ENCODE measurements at places on chromosomes 7 and 10.
A peak's percentile ranks its signal among the peaks of the same experiment; 100 is the strongest.

DNA sequence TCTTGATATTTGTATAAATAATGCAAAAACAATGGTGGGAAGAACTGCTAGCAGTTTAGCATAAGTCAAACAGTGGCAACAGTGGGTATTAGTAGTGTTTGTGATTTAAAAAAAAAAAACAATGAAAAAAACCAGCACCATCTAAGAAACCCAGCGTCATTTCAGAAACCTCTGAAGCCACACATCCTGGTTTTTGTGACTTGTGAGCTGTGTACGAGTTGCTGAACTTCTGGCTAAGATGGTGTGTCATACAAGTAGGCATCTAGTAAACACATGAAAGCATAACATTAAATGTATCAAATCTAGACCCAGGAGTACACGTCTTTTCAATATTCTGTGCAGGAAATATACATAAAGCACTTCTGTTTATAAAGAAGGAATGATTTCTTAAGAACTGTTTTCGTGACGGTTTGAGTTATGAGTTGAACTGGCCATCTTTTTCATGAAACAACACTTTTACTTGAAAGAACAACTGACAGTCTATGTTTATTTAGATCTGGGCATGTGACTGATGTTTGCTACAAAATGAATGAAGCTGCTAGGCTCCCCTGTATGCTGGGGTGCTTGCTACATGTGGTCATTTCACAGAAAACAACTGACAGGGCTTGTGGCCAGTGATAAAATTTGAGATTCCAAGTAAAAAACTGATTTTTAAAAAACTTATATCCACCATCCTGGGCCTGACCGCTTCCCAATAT, 143.5 kb downstream of the PIP4K2A start:
- no peak for DNase-seq

DNA sequence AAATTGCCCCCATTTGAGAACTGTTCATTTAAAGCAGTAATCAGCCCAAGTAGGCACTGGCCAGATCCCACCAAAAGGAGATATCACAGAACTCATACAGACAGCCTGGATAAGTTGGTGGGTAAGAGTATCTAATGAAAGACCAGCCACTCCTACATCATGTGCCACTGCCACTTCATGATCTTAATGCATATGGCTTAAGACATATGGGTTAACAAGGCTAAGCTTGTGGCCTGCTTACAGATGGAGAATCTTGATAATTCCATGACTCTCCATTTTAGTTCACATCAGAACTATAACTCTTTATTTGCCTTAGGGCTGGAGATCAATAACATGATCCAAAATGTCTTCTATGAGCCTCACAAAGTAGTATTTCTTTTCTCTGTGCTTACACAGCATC, 6.8 kb upstream of the IFIT1B start:
- DNase-seq, result no peak

DNA sequence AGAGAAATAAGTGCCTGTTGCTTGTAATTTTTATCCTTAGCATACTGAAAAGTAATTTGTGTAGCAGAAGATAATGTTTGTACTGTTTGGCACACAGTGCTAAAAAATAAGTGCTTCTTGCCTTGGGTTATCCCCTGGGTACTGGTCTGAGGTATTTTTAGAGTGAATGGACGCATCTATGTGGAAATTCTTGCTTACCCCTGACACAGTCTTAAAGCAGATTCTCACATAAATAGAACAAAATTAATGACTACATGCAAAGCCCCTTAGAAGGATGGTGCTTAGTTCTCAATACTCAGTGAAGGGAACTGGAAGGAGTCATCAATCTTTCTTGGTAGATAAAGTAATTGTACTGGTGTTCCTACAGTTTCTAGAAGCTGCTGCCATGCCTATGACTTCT, 548.6 kb downstream of the ARL4A start:
- DNase-seq, result no peak

DNA sequence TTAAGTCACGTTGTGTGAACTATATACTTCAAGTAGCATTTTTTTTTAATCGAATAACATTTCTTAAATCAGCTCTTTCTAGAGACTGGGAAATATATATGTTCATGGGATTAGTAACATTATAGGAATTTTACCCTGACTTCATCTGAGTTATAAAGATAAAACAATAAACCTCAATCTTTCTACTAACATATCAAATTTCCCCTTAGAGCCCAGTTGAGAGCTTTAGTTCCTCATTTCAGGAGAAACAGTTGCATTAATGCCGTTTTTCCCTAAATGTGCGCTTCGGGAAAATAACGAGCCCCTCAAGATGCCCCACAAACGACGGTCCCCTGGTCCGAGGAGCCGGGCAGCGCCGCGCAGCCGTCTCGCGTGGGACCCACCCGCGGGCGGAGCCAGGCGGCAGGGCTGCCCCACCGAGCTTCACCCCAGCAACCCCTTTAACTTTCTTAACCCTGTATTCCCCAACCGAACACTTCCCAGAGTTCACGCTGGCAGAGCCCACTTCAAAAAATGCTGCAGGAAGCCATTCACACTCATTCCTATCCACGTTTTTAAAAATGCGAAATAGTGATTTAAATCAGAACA, 152.5 kb upstream of the YAE1 start:
- DNase-seq, result peak; percentile 51

DNA sequence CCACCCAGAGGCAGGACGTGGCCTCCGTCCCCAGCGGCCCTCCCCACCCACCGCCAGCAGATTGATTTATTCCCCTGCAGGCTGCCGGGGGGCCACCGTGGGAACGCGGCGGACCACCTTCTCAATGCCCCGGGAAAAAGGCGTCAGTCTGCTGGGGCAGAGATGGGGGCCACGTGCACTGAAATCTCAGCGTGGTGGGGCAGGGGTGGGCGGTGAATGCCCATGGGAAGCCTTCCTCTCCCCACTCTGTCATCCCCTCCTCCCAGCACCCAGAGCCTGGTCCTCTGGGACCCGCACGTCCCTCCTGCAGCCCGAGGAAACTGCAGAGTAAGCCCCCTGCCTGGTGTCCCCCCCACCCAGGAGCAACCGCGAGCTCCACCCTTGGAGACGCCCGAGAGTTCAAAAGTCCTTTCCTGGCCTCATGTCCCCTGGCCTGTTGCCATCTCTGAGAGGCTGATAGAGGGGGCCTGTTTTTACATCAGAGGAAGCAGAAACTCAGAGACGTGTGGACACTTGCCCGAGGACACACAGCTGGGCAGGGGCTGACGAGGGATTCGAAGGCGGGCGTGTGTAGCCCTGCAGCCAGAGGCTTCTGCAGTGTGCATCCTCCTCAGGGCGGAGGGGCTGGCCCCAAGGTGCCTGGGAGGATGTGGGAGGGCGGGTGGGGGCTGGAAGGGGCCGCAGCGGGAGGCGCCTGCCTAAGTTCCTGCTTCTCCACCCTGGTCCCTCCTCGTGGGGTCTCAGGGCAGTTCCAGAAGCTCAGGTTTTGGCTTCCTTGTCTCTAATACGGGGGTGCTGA, 21.8 kb downstream of the UNCX start:
- peak; percentile 46 for DNase-seq

DNA sequence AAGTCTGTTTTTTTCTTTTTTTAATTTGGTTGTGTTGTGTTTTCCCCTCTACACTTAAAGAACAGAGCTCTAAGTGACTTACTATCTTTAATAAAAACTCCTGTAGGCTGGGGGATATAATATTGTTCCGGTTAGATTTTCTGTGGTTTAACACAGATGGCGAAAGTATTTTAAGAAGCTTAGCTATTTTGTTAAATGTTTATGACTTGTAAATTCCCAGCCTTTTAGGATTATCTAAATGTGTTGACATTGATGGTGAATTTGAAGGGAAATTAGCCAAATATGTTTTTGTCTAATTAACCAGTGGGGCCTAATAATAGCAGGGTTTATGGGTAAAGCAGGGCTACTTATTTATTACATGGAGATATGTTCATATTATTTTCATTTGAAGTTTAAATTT, 538.5 kb downstream of the INHBA start:
- no peak for DNase-seq

DNA sequence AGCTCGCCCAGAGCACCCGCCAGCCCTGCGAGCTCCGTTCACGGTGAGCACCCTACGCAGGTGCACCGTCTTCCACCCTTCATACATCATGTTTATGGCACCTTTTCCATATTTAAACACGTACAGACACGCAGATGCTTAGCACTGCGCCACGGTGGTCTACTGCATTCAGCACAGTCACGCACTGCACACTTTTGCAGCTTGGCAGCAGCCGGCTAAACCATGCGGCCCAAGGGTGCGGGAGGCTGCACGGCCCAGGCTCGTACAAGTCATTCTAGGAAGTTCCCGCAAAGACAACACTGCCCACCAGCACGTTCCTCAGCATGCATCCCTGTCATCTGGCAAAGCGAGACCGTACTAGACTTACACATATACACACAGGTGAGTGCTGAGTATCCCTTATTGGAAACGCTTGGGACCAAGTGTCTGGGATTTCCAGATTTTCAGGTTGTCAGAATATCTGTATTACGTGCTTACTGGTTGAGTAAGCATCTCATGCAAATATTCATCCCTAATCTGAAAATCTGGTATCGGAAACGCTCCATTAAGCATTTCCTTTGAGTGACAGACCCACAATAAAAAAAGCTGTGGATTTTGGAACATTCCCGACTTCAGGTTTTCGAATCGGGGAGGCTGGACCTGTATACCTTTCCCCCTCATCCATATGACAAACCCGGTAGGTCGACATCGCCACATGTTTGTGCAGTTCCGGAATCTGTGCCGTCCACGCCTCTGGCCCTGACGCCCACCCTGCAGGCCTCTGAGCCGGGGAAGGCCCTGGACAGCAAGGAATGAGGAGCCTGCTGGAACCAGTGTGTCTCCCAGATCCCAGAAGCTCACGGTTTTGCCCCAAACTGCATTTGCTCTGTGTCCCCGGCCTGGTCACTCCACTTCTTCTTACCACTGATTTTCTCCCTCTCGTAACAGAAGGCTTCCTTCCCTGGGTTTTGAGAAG, 222.2 kb downstream of the ELFN1 start:
- DNase-seq, result no peak

GRCh38 chr10:2882628-2883027, 184.7 kb upstream of the PFKP start:
- DNase-seq, result peak; percentile 21

DNA sequence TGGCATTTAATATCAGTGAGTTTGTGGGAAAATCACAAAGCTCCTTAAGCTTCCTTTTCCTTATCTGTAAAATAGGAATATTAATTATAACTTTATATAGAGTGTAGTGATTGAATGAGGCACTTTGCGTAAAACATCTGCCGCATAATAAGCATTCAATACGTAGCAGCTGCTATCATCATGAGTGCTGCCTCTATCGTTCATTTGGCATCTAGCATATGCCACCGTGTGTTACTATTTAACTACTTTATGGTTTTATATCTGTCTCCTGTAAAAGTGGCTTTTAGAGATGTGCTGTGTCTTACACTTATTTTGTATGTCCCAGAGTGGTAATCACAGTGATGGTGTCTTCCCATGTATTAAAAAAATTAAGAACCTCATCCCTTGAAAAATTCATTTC, 729.6 kb downstream of the SORCS3 start:
- no peak for DNase-seq

- DNase-seq, result no peak
Measured at GRCh38 chr10:122531261-122531660, 29.3 kb upstream of the DMBT1 start.

DNA sequence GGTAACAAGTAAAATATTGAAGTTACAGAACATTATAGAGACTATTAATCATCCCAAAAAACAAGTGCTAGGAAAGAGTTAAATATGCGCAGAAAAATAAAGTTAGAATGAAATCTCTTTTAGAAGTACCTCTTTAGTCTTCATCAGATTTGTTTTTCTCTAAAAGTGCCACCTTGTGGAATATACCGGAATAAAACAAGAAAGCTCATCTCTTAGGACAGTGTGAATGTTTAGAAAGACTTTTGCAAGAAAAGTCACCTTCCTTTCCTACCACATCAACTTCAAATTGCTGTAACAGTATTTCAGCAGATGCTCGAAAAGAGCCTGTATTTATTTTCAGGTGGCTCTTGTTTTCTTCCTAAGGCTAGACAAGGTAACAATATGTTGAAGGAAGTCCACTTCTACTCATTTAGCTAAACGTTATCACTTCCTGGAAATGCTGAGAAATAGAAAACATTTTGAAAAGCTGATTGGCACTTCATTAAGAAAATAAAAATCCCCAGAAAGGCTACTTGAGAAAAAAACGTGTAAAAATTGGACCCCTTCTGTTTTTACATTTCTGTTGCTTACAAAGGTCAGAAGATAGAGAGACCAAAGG, 19.8 kb upstream of the FAM133B start:
- DNase-seq, result peak; percentile 20

DNA sequence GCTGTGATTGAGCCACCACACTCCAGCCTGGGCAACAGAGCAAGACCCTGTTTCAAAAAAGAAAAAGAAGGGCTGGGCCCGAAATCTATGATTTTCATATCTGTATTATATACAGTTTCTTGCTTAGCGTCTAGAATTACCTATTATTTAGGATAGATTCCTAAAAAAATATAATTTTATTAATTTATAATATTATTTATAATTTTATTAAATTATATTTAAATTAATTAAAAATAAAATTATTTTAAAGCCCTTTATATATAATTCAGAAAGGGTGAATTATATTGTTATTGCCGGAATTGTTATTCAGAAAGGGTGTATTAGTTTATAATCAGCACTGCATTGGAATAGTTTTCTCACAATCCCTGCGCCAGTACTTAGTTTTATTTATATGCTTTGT, 14.5 kb downstream of the PPP1R9A start:
- DNase-seq, result no peak

GRCh38 chr7:30657131-30657530, 25.1 kb downstream of the CRHR2 start:
- no peak for DNase-seq

DNA sequence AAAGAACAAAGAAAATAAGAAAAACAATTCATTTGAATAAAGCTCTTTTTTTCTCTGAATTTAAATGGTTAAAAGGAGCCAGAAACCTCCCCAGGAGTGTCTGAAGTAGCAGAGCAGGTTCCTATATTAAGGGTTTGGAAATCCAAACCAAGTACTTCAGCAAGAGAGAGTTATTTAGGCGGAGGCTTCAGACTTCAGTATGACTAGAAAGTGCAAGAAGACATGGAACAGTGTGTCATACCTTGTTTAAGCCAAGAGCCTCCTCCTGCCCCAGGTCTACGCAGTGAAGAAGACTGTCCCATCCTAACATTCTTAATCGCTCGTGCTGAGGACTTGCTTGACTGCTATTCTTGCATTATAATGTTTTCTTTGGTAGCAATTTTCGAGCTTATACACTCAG, 51.3 kb downstream of the ODAD2 start:
- no peak for DNase-seq

GRCh38 chr7:73895626-73896025, 34.7 kb downstream of the TMEM270 start:
- no peak for DNase-seq

DNA sequence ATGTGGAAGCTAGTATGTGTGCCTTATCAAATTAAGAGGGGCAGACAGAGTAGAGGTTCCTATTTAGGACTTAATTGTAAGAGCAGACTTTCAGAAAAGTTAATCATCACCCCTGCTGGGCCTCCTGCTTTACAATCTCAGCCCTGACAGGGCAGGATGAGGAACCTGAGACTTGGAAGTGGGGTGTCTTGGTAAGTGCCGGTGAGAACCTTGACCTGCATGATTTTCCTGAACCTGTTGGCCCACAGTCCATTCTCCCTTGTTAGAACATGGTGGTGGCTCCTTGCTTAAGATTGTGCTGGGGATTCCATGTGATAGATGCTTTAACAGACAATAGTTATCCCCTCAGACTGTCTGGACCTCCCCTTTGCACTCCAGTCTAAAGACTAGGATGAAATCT, 141.7 kb upstream of the TMEM72 start:
- no peak for DNase-seq

Data from NCI-H2171 treated with DMSO at 0.1 percent for 48 hours (cell line).